NCI-H82 (cell line): ENCODE measurements at places on chromosomes 12 and 14.

DNA sequence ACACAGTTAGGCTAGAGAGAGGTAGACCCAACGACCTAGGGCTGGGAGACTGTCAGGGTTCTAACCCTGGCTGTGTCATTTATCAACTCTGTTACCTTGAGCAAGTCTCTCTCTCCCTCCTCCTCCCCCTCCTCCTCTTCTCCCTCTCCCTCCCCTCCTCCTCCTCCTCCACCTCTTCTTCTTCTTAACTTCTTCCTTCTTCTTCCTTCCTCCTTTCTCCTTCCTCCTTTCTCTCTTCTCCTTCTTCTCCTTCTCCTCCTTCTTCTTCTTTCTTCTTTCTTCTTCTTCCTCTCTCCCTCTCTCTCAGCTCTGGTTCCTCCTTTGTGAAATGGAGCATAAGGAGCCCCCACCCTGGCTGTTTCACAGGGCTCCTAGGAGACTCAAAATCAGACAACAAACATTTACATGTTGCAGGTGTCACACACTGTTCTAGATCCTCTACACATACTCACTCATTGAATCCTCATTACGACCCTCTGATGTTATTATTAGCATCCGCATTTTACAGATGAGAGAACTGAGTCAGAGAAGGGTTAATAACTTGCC, 2.2 kb upstream of the KCNH3 start:
- DNase-seq: no peak

GRCh38 chr12:106893451-106893850, 62.3 kb upstream of the TMEM263 start:
- no peak for DNase-seq

GRCh38 chr12:72365151-72365550, 93.0 kb downstream of the TRHDE start:
- DNase-seq: no peak

DNA sequence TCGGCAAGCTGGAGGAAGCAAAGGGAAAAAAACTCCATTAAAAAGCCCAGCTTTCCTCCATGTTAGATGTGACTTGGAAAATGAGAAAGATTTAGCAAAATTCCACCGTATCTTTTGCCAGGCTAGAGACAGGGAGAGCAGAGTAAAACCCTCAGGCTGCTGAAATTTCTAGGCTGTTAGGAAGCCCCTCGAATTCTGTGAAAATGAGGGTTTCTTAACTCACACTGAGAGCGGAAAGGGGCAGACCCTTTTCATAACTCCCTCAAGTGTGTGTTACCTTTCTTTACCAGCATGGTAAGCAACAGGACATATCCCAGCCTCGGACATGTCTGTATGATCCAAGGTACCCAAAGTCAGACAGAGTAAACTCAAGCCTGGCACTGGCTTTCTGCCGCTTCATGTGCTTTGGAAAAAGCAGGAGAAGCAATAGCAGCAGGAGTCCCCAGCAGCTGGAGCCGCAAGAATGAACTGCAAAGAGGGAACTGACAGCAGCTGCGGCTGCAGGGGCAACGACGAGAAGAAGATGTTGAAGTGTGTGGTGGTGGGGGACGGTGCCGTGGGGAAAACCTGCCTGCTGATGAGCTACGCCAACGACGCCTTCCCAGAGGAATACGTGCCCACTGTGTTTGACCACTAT, at the start of gene RHOJ:
TSS of gene RHOJ (plus strand) at position 37 of the 637 bp plus-strand sequence. CDS start at position 464, 427 bp downstream.
- DNase-seq: no peak

DNA sequence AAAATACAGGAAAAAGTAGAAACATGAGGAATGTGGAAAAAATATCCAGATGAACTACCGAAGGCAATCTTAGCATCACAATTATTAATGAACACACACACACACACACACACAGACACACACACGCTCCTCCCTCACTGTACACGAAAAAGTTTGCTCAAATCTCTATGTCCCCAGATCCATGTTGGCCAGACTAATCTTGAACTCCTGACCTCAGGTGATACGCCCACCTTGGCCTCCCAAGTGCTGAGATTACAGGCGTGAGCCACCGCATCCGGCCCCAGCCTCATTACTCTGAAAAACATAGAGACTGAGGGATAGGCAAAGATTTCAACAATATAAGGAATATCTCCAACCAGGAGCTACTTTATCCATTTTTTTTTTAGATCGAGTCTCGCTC, 17.2 kb downstream of the PITPNM2 start:
- no peak for DNase-seq

GRCh38 chr12:64716839-64717455, 42.3 kb downstream of the GNS start:
- no peak for DNase-seq

DNA sequence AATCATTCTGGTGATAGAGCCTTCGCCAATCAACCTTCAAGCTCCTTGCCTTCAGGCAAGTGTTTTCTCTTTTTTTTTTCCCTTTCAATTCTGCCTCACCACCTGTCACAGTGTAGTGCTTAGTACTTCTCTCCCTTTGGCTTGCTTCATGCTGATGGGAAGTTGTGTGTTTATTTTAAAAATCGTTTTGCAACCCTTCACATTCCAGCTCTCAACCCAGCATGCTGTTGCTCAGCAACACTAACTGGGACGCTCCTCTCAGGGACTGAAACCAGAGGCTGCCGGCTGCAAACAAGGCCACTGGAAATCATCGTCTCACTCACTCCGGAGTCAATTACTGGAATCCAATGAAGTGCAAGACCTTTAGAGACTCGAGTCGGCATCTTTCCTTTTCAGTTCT, 342.7 kb downstream of the PRKD1 start:
- no peak for DNase-seq

GRCh38 chr14:56195223-56195622, 77.0 kb downstream of the PELI2 start:
- DNase-seq: peak; percentile 90

- no peak for DNase-seq
These were observed 104.2 kb downstream of the ST8SIA1 start for GRCh38 chr12:22230280-22230794.

DNA sequence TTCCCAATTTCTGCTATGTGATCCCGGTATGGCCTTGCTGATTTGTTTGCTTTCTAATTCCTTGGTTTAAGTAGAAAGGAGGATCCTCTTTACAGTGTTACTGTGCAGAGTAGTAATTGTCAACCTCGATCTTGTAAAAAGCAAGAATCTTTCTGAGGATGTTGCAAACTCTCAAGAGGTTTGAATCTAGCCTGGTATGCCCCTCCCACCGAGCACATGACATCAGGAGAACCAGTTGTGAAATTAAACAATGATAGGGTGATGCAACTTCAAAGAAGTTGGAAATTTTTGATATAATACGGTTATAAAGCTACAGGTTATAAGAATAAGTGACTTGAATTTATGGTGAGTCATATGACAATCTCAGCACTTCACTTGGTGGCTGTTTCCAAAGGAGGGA, 35.0 kb upstream of the FUT8 start:
- no peak for DNase-seq

DNA sequence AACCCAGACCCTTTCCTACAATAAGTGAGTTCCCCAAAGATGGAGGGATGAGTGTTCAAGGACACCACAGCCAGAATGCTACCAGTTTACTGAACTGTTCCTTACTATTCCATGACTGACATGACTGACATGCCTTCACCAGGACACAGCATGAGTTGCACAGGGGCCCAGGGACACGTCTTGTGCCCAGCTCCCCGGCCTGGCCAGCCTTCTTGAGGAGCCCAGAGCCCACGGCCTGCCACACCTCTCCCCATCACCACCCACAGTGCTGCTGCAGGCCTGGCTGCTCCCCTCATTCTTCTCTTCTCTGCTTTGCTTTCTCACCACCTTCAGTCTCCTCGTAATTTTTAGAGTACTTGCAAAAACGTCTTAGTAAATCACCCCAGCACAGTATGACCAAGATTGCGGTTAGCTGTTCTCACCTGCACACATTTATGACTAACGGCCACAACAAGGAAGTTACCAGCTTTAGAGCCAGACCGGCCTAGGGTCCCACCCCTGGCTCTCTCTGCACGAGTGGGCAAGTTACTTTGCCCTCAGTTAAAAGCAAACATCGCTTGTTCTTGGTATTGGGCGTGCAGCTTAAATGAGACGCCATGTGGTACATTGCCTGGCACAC, 18.5 kb downstream of the PPP2R5E start:
- DNase-seq: no peak

GRCh38 chr12:104010606-104011169, 39.3 kb downstream of the GLT8D2 start:
- DNase-seq: no peak

DNA sequence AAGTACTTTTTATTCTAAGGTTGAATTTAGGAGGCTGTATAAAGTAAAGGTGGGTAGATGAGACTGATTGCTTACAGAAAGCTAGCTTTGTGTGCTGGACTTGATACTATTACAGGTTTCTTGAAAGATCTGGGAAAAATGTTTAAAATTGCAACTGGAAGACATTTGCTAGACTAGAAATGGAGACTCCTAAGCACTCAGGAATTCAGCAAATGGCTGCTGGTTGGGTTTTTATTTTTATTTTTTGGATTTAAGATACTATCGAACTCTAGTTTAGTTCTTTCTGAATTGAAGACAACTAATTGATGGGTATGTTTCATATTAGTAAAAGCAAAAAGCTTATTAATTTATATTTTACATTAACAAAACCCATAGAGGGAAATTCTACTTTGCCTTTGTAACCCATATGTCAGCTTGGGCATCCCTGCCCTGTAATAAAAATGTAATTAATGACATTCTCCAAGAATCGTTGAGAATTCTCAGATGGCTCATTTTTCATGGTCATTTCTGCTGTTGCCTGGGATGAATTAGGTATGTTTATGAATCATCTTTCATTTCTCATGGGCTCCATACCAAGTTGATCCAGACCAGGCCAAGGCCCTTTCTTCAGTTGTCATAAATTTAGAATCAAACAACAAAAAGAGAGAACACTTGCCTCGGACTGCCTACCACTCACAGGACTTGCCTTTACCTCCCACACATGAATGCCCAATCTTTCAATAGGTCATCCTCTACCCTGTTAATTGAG, 102.1 kb downstream of the ERGIC2 start:
- DNase-seq: no peak

- peak; percentile 91 for DNase-seq
These were observed 1.8 kb upstream of the BHLHE41 start for GRCh38 chr12:26126340-26127284.

DNA sequence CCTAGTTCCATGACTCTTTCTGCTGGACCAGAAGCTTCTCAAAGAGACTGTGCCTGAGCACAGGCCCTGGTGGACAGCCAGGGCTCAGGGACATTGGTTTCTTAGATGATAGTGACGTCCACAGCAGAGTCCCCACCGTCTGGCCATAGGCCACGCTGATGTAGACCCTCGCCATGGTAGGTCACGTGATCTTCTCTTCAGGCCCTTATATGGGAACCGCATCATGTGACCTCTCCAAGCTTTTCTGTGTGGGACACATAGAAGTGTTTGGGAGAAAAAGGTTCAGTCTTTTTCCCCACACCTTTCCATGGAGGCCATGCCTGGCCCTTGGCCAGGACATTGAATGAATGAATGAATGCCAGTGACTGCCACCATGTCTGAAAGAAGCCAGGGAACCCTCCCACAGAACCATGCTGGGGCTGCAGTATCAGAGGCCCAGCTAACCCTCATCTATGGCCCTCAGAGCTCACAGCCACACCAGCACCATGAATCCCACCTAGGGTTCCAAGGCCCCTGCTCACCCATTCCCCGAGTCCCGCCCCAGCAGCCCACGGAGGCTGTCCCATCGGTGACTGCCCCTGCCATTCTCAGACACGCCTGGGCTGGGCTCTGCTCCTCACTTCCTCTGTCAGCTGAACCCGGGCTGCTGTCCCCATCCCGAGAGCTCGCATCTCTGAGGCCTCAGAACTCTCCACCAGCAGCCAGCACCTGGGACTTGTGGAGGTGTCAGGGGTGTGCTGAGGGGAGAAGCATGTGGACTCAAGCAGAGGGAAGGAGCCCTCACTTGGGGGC, 292.1 kb downstream of the ADGRD1 start:
- DNase-seq: no peak

DNA sequence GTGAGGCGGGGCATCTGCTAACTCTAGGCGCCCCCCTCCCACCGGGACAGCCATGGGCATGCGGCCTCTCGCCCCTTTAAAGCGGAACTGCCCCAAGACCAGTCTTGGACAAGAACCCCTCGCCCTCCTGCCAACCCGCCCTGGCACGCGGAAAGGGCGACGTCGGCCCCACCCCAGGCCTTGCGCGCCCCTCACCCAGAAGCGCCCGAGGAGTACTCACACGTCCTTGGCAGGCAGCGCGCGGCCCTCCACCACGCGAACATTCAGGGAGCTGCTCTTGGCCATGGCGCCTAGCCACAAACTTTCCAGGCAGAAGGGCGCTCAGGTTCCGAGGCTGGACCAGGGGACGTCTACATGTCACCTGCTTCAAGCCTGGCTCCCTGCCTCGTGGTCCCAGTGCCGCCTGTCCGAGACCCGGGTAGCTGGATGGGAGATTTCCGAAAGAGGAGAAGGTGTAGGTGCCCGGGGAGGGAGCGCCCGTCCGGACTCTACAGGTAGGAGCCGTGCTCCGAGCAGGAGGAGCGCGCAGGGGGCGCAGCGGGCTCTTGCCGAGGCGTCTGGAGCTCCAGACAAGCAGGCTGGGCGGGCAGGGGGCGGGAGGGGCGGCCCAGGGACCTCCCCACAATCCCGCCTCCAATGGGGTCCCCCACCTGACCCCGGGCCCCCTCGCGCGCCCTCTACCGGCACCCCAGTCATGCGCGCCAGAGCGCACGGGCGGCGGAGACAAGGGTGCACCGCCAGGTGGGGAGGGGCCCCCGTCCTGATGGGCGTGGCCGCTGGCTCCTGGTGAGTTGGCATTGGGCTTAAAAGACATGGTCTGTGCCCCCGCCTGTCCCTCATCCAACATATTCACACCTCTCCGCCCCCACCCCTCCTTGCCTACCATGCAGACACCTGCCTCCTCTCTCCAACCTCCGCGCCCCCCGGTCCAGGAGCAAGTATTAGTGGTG, at the start of gene RASAL1:
TSS of gene RASAL1 (minus strand) at position 584 of the 950 bp plus-strand sequence. CDS start at position 285, 299 bp downstream.
- peak; percentile 81 for DNase-seq

DNA sequence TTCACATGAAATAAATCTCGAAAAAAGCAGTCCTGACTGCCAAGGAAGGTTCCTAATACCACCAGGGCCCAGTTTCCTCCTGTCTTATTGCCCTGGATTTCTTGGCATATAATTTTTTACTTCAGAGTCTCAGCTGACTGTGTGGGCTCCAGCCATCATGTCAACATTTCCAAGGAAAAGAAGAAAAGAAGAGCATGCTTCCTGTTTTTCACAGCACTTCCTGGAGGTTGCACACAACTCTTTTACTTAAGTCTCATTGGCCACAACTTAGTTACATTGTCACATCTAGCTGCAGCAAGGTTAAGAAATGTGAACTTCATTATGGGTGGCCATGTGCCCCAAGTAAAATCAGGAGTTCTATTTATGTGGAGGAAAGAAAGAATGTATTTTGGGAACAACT, 24.3 kb downstream of the DACT1 start:
- DNase-seq: no peak
